Smooth muscle cell of the pulmonary artery (primary cell): ENCODE measurements at places on chromosomes 4 and X. TPM values are rescaled to one million over a fixed set of nuclear protein-coding genes. Genes with fewer than 3 reads are reported as not detected.

Gene SSX5
- total RNA-seq, result not detected in 2 replicates

Gene PCDH18
- total RNA-seq, result 29.1 and 119 TPM in 2 replicates

Gene NDNF
- 0.56 and 4.9 TPM in 2 replicates for total RNA-seq

Gene NXF2
- total RNA-seq, result not detected in 2 replicates

Gene CRMP1
- total RNA-seq, result under 0.01 TPM in 1 of 2 replicates, not detected in the other

Gene NUP54
- 40.3 and 47.8 TPM in 2 replicates for total RNA-seq

Gene IQSEC2
- total RNA-seq, result 8.7 and 9.9 TPM in 2 replicates

Gene ZFP92
- 0.23 and 0.33 TPM in 2 replicates for total RNA-seq

Gene BCORL1
- 5.5 and 6.3 TPM in 2 replicates for total RNA-seq

Gene KIT
- total RNA-seq, result 1.2 and 2.7 TPM in 2 replicates

Gene FGG
- not detected in 2 replicates for total RNA-seq

Gene ERCC6L
- total RNA-seq, result 0.63 and 1.6 TPM in 2 replicates

Gene RAP2C
- 18.3 and 21.0 TPM in 2 replicates for total RNA-seq

Gene GAGE2A
- total RNA-seq, result not detected in 2 replicates

Gene CDK16
- total RNA-seq, result 95.9 and 96.1 TPM in 2 replicates

Gene KCNE5
- total RNA-seq, result 0.50 and 0.52 TPM in 2 replicates

Gene ZNF81
- 7.6 and 8.4 TPM in 2 replicates for total RNA-seq

Gene PNMA6F
- total RNA-seq, result not detected in 2 replicates

Gene ARMCX2
- 140 and 167 TPM in 2 replicates for total RNA-seq

Gene NLRP2B
- total RNA-seq, result under 0.01 TPM in 1 of 2 replicates, not detected in the other

Gene ARHGAP24
- total RNA-seq, result 34.0 and 36.0 TPM in 2 replicates

Gene DGAT2L6
- not detected in 2 replicates for total RNA-seq

Gene SSX2
- not detected in 2 replicates for total RNA-seq

Gene SLC16A2
- 12.1 and 24.3 TPM in 2 replicates for total RNA-seq

Gene CTPS2
- 8.7 and 9.6 TPM in 2 replicates for total RNA-seq

Gene SLC6A14
- not detected in 2 replicates for total RNA-seq

Gene SSX4B
- not detected in 2 replicates for total RNA-seq

Gene REELD1
- not detected in 2 replicates for total RNA-seq

Gene TNIP3
- 0.20 and 0.26 TPM in 2 replicates for total RNA-seq

Gene ADRA2C
- 0.40 and 0.72 TPM in 2 replicates for total RNA-seq
